ENCODE measurements at places on chromosomes 11 and 22.

DNA sequence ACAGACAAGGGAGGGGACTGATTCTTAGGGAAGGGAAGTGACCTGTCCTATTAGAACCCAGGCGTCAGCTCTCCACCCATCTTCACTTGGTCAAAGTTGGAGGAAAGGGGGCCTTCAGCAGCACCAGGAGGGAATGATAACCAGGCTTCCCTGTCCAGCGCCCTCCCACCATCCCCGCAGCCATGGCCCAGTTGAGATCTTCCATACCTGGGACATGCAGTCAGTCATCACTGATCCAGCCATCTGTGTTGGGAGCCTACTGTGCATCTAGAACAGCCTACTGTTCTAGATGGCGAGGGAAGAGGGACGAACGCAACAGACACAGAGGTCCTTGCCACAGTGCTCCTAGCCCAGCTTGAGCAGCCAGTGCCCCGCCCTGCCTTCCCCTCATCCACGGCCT is 40.6 kb downstream of the PDGFB start:
- no peak for DNase-seq

- no peak for DNase-seq
These were observed 45.0 kb downstream of the OR6Q1 start for GRCh38 chr11:58075781-58076180.

DNA sequence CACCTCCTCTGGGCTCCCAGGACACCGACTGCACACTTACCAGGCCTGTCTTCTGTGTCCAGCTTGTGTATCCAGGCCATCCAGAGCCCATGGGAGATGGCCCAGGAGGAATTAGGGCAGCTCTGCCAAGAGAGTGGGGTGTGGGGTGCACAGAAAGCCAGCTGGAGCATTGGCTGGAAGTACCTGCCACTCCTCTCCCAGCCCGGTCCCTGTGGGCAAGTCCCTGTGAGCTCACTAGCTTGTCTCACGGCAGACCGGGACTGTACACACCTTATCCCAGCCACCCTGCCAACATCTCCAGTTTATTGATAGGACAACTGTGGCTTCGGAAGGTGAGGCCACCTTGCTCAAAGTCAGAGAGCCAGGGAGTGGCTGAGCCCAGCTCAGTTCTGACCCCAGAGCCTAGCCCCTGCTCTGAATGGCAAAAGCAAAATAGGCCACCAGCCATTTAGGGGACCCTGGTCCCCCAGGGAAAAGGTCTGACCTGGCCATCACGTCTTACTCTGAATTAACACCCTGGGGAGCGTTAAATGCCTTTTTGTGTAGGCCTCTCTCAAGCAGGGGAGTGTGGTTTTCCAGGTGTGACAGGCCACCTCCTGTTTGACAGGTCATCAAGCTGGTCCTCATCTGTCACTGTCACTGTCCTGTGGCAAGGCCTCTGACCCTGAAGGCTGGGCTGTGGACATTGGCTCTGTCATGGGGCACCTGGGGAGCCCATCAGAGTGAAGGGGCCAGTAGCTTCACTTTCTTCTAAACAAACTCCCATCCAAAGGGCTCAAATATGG is 15.1 kb downstream of the UQCR10 start:
- no peak for DNase-seq

DNA sequence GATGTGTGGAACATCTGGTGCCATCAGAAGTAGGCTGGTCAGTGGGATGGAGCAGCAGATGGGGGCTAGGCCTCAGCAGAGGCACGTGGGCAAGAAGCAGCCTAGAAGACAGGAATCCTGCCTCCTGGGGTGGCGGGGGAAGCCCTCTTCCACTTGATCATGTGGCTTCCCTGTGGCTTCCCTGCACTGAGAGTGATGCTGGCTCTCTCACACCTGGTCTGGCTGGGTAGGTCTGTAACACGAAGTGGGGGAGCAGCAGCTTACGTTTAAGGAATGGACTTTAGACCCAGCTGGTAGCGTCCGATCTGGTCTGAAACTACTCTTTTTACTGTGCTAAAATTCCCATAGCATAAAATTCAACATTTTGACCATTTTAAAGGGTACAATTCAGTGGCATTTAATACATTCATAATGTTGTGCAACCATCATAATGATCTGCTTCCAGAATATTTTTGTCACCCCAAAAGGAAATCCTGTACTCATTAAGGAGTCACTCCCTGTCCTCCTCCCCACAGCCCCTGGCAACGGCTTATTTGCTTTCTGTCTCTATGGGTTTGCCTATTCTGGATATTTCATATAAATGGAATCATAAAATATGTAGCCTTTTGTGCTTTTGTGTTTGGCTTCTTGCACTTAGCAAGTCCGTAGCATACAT is 21.7 kb downstream of the PTPN5 start:
- no peak for DNase-seq

DNA sequence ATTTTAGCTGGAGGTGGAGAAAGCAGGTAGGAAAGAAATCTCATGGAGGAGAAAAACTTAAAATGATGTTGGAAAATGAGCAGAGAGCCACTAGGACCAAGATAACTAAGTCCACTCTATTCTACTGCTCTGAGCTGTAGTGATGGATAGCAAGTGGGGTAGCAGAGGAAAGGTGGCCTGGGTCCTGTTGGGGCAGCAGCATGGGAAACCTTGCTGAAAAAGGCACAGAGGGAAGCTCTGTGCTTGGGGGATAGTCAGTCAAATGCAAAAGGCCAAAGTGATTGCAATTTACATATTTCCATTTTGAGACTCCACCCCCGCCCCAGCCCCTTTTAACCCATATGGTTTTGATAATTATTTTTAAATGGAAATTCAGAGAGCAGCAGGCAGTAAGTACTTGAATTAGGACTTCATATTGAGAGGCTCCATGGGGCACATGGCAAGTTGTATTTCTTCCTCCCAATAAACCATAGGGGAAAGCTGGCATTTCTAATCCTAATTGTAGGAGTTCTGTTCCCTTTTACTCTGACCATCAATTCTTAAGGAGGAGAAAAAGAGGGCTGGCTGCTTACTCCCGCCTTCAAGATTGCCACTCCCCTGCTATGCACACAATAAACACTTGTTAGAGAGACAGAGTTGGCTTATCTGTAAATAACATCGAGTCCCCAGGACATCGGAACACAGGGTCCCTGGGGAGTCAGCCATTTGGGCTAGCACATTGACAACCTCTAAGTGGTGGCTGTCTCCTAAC is 1341.5 kb upstream of the TENM4 start:
- DNase-seq, result no peak

GRCh38 chr11:17397311-17398002 is 9.0 kb upstream of the KCNJ11 start:
- DNase-seq, result no peak

DNA sequence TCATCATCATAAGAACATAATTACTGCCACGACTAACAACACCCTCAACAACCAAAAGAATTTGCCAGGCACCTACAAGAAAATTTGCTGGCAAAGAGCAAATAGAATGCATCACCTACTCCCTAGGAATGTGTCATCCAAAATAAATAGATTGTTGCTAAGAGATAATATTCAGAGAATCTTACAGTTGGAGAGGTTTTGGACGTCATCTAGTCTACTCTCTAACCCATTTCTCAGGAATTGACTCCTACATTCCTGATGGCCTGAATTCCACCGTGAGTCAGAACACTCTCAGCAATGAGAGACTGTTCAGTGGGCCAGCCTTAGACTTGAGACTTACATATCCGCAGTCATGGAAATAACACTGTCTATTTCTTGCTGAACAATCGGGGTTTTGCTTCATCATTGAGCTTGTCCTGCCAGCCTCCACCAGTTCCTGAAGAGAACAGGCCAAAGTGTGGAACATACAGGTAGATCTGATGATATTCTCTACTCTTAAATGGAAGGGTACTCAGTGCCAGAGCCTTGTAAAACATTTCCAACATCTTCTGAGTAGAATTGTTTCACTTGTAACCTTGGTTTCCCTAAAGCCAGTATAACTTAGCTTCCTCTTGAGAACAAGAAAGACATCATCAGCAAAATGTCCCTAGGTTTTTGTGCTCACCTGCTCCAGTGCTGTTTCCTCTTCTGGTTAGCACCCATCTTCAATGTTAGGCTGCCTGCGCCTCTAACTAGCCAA is 8.3 kb downstream of the KIRREL3 start:
- DNase-seq, result no peak

GRCh38 chr11:60972182-60973030 is 926 bp downstream of the CD6 start:
- no peak for DNase-seq

DNA sequence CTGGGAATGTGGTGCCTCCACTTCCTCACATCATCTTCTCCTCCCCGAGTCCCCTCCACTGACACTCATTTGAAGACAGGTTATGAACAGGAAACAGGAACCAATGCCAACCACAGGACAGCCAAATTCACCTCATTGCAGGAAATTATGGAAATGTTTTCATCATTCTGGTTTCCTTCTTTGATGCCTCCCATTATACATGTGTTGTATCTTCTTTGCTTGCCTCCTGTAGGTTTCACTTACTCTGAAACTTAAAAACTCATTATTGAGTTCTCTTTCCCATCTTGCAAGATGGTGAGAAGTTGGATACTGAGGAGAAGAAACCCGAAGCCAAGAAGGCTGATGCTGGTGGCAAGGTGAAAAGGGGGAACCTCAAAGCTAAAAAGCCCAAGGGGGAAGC is 108.5 kb downstream of the PHF21B start:
- DNase-seq, result no peak

DNA sequence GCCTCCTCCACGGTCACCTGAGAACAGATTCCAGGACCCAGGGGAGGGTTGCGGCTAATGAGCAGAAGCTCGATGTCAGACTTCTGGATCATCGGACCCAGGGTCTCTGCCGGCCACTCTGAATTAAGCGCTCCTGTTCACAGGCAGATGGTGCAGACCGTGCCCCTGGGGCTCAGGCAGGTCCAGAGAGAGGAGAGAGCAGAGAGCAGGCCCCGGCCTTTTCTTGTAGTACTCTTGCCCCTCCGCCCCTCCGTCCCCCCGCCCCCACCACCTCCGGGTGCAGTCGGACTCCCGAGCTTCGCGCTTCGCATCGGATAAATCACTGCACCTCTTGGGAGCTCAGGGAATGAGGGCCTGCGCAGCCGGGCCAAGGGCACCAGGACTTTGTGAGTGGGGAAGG is 50.3 kb downstream of the RPS6KA4 start:
- DNase-seq, result no peak

DNA sequence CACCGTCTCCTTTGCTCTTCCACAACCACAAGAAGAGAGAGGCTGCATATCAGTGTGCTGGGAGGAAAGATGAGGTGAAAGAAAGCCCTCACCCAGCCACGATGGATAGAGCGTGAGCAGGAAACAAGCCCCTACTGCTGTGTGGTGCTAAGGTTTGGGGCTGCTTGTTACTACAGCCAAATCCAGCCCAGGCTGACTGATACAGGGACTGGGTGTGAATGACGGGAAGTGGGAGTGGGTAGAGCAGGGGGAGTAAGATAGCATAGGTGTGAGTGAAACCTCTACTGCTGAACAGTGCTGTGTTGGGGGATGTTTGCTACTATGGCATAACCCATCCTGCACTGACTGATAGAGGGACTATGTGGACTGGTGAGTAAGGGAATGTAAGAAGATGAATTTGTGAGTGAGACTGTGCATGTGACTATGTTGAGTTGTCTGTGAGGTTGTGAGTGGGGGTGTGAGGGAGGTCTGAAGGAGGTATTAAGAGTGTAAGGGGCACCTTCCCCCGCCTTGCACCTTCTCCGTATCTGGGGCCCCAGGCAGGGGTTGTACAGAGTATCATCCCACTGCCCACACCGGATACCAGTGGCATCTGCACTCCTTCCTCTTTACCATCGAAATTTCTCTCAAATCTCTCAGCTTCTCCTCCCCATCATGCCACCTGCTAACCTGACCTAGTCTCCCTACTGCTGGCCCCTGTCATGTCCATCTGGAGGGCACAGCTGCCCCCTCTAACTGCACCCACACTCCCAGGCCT is 91.5 kb downstream of the MN1 start:
- no peak for DNase-seq

DNA sequence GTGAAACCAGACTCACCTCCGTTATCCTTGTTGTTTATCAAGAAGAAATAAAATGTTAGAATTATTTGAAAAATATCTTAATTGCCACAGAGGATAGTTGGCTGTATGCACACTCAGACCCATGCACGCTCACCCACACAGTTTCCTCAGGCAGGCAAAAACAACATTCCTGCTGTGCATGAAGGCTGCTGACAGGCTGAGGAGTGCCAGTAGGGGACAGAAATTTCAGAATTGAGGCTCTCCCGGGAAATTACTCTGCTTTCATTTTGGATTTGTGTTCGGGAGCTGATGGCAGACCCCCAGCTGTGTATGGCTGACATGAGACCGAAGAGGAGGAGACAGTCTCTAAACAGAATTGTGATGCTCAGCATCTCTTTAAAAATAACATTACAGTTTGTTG is 87.5 kb downstream of the AMOTL1 start:
- DNase-seq, result no peak

DNA sequence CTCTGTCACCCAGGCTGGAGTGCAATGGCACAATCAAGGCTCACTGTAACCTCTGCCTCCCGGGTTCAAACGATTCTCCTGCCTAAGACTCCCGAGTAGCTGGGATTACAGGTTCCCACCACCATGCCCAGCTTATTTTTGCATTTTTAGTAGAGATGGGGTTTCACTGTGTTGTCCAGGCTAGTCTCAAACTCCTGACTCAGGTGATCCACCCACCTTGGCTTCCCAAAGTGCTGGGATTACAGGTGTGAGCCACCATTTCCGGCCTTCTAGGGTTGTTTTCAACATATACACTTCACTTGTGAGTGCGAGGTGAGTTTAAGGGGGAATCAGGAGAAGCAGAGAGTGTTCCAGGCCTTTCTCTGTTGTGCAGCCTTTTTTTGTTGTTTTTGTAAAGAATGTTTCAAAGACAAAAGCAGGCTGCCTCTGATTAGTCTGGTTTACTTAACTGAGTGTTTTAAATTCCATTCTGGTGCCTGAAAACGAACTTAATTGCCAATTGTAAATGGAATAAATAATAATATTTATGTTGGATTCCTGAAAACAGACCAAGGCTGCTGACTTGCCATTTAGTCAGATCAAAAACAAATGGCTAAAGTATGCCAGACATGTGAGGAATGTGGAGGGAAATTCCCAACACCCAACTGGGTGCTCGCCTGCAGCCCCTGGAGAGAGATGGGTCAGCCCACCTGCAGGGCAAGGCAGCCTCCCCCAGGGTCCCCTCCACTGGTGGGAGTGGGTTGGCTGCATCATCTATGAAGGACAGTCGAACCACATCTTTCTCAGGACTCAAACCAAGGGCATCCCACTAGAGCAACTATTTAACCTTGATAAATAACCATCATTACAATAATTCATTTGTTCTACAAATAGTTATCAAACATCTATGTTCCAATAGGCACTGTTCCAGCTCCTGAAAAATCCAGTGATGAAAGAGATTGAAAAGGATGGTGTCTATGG is 4.6 kb upstream of the RANGAP1 start:
- no peak for DNase-seq

DNA sequence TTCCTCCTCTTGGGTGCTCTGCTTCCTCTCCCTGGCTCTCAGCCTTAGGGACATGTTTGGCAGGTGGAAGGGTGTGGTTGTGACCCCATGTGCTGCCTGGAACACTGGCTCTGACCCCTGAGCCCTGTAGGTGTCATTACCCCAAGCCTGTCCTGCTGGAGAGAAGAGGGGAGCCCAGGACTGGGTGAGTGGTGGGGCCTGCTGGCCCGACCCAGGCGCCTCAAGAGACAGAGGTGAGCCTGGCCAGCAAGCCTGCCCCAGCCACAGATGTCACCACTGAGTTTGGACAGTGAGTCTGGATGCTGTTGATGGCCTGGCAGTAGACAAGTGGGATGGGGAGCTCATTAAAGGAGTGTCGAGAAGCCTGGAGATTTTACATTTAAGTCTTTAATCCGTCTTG is 1112.2 kb downstream of the BRD1 start:
- no peak for DNase-seq

Data from renal cortex interstitium (tissue), 15 donors.